ENCODE measurements at places on chromosomes 16 and 17.

DNA sequence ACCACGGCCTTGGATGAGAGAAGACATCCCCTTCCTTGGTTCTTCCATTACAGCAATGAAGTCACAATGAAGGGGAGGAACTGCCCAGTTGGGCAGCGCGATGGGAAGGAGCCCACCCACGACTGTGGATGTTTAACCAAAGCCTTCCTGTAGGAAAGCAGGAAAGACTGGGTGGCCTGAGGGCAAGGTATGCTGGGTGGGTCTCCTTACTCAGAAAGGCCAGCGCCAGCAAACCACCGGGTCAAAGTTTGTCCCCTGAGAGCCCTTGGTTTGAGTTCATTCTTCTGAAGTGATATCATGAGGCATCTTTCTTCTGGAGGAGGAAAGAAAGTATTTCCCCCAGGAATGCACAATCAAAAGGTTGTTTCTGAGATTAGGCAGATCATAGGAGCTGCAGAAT lies 105.2 kb downstream of the C16orf95 start:
- no peak for DNase-seq

DNA sequence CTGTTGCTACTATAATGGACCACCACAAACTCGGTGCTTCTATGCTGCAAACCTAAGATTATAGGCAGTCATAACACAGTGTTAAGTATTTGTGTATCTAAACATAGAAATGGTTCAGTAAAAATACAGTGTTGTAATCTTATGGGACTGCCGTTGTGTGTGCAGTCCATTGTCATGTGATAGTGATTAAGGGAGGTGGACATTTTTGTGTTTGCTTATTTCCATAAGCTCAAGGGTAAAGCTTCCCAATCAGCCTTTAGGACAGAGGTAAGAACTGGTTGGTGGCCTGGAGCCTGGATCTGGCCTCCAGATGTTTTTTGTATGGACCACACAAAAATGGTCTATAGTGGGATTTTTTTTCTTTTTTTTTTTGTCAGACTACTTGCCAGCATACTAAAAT lies 29.9 kb downstream of the WWOX start:
- no peak for DNase-seq

DNA sequence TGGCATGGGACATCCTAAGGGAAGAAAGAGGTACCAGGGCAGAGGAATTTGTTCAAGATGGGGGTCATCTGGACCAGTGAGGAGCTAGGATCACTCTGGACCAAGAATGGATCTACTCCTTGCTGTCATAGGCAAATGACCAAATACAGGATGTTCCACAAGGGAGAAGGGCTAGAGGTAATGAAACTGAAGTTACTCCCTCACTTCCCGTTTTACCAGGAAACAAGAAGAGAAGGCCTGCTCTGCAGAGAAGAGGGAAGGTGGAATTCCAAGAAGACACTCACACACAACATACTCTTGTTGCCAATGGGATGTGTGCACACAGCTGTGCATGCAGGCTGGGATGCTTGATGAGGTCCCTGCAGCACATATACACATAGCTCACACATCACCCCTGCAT lies 38.6 kb downstream of the NEUROD2 start:
- no peak for DNase-seq

DNA sequence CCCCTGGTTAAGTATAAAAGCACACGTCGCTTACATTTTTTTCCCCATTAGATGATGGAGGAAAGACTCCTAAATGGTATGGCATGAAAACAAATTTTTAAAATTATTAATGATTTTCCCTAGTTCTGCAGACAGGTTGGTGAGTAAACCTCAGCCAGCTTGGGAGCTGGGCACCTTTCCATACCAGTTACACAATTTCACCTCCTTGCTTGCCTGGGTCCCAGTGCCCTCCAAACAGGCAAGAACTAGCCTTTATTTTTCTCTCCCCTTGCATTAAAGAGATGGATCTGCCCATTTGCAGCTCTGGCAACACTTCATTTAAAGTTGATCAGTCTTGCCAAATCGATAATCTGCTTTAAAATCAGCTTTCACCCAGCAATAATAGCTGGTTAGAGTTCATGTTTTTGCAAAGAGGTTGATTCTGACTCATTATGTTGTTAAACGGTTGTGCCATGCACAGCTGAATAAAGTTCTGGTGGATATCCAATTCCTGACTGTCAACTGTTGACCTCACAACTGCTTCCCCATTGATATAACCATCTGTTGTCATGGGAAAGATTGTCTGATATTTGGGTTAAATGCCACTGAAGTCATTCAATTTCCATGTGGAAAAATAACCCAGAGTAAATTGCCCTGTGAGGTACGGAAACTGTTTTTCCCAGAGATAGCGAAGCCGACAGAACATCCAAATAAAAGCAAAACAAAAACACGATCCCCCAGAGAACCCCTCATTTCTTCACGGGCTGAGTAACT lies 1.3 kb downstream of the C17orf58 start:
- DNase-seq: no peak

Measured in HL-60 (cell line).